ENCODE measurements at places on chromosomes 12 and 14.

GRCh38 chr14:93980456-93981201, 4.3 kb upstream of the ASB2 start:
- peaks cover 11% of the 10 kb centered on the region for H3K36me3 ChIP-seq
- no peak for DNase-seq
- no peak overlapping the region for H3K4me3 ChIP-seq
- H3K4me1 ChIP-seq, result peaks cover 24% of the 10 kb centered on the region
- H3K27ac ChIP-seq, result no peak overlapping the region

DNA sequence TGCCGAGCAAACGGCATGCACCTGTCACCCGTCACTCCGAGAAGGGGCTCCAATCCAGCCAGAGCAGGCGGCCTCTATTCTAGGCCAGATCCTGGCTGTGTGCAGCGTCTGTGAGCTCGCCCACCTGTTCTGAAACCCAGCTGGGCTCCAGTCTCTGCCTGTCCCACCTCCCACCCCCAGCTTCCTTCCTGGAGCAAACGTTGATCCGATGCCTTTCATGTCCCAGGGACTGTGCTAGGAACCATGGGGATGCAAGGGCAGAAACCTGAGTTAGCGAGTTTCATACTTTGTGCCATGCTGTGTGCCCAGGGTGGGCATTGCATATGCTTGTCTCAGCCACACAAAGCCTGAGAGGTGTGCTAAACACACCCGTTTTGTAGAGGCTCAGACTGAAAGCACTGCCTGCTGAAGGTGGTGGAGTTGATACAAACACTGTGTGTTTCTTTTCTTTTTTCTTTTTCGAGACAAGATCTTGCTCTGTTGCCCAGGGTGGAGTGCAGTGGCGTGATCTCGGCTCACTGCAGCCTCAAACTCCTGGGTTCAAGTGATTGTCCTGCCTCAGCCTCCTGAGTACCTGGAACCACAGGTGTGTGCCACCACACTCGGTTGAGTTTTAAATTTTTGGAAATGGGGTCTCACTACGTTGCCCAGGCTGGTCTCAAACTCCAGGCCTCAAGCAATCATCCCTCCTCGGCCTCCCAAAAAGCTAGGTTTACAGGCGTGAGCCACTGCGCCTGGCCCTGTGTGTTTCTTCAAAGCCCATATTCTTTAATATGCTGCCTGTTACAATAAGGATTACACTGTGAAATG, 84.1 kb upstream of the MED13L start:
- H3K4me1 ChIP-seq, result peaks cover 15% of the 10 kb centered on the region
- no peaks in the 10 kb centered on the region for H3K36me3 ChIP-seq
- peak overlapping the region; percentile 50 for H3K4me3 ChIP-seq
- H3K27ac ChIP-seq, result peak overlapping the region; percentile 88
- DNase-seq, result peak; percentile 6
- no peaks in the 10 kb centered on the region for H3K27me3 ChIP-seq

DNA sequence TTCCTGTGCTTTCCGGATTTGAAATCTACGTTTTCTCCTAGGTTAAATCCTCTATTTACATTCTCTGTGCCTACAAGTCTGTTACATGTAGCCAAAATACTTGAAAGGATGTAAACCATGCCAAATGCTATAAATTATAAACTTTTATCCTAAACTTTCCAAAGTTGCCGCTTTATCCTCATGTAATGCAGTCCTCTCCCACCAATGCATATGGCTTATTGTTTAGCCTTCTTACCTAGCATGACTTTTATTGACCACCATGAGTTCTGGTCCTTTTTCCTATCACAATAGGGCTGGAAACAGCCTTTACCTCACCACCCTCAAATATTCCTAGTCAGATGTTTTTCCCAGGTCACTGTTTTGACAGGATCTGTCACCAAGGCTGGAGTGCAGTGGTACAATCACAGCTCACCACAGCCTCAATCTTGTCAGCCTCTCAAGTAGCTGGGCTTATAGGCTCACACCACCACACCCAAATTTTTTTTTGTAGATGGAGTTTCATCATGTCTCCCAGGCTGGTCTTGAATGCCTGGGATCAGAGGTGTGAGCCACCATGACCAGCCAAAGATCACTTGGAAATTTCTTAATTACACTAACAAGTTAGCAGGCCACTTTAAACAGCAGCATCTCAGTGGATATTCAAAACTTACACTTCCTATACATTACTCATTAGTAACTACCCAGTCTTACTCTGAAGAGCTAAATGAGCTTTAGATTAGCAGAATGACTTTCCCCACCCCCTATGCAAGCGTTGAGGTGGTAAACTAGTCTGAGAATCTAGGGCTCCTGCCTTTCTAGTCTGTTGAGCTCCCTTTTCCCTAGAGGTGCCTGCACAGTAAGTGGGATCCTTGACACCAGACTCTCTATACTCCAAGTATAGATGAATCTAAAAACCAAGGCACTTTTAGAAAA, 4.1 kb downstream of the TUBA1B start:
- H3K4me1 ChIP-seq, result peaks cover 41% of the 10 kb centered on the region
- H3K4me3 ChIP-seq, result no peak overlapping the region
- no peaks in the 10 kb centered on the region for H3K27me3 ChIP-seq
- H3K36me3 ChIP-seq, result peaks cover 19% of the 10 kb centered on the region

DNA sequence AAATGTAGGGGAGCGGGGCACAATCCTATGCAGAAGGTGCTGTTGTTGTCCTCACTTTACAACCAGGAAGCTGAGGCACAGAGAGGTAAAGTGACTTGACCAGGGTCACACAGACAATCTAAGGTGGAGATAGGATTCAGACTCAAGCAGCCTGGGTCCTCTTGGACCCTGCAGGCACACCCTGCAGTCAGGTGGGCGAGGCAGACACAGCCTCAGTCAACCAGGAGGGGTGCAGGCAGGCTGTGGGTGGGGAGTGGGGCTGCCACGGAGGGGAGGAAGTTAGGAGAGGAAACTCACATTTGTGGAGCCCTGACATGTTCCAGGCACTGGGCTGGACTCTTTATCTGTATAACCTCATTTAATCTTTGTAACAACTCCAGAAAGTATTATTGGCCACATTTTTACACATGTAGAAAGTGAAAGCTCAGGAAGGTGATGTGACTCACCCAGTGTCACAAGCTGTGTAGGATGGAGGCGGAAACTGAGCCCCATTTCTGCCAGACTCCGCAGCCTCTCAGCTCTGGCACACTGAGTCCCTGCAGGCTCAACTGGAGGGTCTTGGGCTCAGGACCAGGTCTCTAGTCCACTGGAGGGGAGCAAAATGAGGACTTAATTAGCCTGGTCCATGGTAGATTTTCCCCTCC, 24.9 kb upstream of the CHGA start:
- H3K27me3 ChIP-seq, result peaks cover 29% of the 10 kb centered on the region
- no peak for DNase-seq
- peaks cover 25% of the 10 kb centered on the region for H3K4me1 ChIP-seq
- H3K27ac ChIP-seq, result no peak overlapping the region

- H3K4me3 ChIP-seq, result no peak overlapping the region
- DNase-seq, result no peak
- no peak overlapping the region for H3K27ac ChIP-seq
- no peaks in the 10 kb centered on the region for H3K36me3 ChIP-seq
- no peaks in the 10 kb centered on the region for H3K27me3 ChIP-seq
Observed at GRCh38 chr14:42710071-42710470, 1103.4 kb downstream of the LRFN5 start.

GRCh38 chr14:104178279-104178678, 39.9 kb downstream of the KIF26A start:
- no peak overlapping the region for H3K4me3 ChIP-seq
- H3K27ac ChIP-seq, result no peak overlapping the region
- no peaks in the 10 kb centered on the region for H3K27me3 ChIP-seq
- H3K36me3 ChIP-seq, result no peaks in the 10 kb centered on the region
- DNase-seq, result no peak

DNA sequence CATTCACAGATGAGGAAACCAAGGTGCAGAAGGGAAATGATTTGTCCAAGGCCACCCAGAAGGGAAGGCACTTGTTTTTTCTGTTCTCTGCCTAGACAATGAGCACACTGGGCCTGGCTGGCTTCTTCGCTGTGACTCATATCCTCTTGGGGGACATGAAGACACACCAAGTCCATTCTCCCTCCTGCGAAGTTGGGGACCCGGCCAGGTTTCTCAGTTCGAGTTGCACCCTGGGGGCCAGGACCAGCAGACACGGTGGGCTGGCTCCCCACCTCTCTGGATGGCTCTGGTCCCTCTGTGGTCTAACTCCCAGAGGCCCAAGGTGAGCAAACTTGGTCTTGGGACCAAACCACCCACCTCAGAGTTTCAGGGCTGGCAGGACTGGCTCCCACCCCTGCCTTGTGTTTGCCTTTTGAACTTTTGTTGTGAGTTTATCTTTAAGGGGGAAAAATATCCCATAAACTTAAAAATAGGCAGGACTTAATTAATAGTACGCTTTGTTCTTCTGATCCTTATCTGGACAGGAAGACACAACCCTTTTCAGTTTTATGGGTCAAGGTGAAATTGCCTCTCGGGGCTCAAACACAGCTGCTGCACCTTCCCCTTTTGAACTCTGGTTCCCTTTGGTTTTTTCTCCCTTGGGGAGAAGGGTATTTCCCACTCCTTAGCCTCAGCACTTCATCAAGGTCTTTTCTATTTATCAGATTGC, 9.0 kb upstream of the MLEC start:
- H3K4me1 ChIP-seq, result no peaks in the 10 kb centered on the region
- peaks cover 6% of the 10 kb centered on the region for H3K27me3 ChIP-seq
- no peak overlapping the region for H3K27ac ChIP-seq
- no peak for DNase-seq

DNA sequence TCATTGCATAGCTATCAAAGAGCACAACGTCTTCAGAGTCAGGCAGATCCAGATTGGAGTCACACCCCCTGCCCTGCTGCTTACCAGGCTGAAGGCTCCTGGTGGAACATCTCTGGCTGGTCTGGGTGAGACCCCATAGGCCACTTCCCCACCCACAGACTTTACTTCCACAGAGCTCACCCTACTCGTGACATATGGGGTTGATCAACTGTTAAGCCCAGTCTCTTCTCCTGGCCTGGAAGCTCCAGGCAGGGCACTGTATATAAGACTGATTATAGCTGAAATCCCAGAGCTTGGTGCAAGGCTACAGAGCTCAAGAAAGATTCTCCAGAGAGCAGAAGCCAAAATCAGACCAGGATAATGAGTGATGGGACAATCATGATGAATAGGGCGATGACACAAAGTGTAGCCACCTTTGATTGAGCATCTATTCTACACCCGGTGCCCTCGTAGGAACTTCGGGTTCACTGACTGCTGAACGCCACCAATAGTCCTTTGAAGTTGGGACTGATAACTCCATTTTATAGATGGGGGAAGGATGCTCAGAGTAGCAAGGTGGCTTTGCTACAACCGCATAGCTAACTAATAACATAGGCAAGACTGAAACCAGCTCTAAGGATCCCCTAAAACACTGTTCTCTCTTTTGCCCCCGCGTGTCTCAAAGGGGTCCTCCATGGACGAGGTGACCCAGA, 287.8 kb downstream of the BCL11B start:
- DNase-seq, result no peak
- H3K4me1 ChIP-seq, result peaks cover 49% of the 10 kb centered on the region
- peak overlapping the region; percentile 70 for H3K4me3 ChIP-seq
- no peaks in the 10 kb centered on the region for H3K27me3 ChIP-seq

DNA sequence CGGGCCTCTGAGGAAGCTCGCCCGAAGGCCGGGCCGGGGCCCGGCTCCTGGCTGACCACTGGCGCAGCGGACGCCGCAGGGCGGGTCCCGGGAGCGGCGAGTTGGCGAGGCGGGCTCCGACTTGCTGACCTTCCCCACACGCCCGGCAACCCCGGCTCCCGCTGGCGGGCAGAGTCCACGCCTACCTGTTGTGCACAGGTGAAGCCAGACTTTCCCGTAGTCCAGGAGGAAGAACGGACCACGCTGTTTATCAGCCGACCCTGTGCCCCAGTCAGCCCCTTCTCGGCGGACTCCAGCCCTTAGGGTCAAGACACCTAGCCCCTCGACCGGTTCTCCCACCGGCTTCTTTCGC, 407 bp downstream of the HEATR5A start:
- no peaks in the 10 kb centered on the region for H3K36me3 ChIP-seq
- DNase-seq, result no peak
- no peaks in the 10 kb centered on the region for H3K27me3 ChIP-seq

DNA sequence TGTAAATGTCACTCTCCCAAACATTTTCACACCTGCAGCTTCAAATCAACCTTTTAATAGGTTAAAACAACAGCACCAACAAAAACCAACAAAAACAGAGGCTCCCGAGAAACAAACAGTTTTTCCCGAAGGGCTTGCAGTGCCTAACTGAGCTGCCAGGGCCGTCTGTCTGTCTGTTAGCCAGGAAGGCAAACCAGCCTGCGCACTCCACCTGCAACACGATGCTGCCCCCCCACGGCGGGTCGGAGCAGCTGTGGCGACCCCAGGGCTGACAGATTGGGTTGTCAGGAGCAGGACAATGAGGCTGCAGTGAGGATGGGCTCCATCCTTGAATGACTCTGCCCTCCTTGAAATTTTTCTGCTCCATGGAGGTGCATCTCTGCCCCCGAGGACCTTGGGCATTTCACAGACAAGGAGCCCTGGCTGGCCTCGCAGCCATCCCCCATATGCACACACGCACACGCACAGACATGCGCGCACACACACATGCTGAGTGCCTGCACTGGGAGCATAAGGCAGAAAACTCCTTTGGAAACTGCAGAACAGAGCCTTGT, 2.6 kb downstream of the RTL1 start:
- H3K4me1 ChIP-seq, result no peaks in the 10 kb centered on the region
- no peak for DNase-seq
- no peak overlapping the region for H3K4me3 ChIP-seq

DNA sequence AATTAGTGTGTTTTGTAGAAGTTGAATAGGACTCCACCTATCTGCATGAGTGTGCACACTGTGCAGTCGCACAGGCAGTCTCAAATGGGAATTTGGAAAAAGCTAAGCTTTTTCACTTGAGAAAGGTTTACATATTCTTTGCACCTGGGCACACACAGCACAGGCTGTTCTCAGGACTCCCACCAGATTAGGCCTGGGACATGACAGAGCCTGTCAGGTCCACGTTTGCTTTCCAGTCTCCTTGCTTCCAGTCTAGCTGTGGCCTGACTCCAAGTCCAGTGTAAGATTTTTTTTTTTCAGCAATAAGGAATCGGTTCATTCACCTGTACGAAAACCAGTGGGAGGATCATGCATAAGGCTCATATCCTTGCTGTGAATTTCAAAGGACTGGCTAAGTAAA, 181.3 kb downstream of the ZFP36L1 start:
- H3K27ac ChIP-seq, result no peak overlapping the region
- DNase-seq, result no peak
- H3K4me1 ChIP-seq, result no peaks in the 10 kb centered on the region

- no peak for DNase-seq
- H3K4me3 ChIP-seq, result peak overlapping the region; percentile 69
- H3K27ac ChIP-seq, result peak overlapping the region; percentile 99
- H3K27me3 ChIP-seq, result no peaks in the 10 kb centered on the region
- peaks cover 97% of the 10 kb centered on the region for H3K4me1 ChIP-seq
- H3K36me3 ChIP-seq, result peaks cover 2% of the 10 kb centered on the region
Observed at GRCh38 chr12:64680235-64680634, 69.9 kb downstream of the RASSF3 start.

Data from naive thymus-derived CD8-positive, alpha-beta T cell (primary cell).